ENCODE measurements at places on chromosomes 5 and 9.

DNA sequence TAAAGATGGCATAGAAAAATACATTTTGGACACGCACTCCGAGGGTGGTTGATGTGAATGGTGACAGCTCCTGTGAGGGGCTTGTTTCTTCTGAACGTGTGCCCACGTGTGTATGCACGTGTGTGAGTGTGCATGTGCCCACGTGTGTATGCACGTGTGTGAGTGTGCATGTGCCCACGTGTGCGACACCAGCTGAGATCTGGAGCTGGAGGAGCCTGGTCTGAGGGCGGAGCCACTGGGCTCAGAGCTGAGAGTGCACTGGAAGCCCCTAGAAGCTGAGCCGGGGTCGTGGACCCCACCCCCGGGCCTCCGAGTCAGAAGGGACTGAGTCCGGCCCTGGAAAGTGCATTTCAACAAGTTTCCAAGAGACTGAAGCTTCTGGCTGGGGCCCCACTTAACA, 282.5 kb upstream of the IRX4 start:
- DNase-seq = no peak

DNA sequence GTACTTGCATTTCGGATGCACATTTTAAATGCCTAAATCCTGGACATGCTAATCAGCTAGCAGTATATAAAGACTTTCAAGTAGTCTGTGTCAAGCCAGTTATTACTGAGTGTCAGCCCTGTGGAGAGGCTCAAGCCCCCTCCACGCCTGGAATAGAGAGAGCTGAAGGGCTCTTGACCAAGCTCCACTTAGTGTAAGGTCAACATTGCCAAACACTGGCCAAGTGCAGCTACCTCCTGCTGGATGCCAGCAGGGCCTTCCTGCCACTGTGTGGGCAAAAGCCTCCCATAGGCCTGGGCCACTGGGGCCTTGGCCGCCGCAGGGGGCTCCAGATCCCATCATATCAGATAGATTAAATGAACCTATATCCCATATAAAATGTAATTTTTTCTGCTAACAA, 239.4 kb upstream of the PANK3 start:
- DNase-seq = no peak

- DNase-seq = no peak
Observed at GRCh38 chr5:11252075-11252474, 491.0 kb upstream of the DAP start.

DNA sequence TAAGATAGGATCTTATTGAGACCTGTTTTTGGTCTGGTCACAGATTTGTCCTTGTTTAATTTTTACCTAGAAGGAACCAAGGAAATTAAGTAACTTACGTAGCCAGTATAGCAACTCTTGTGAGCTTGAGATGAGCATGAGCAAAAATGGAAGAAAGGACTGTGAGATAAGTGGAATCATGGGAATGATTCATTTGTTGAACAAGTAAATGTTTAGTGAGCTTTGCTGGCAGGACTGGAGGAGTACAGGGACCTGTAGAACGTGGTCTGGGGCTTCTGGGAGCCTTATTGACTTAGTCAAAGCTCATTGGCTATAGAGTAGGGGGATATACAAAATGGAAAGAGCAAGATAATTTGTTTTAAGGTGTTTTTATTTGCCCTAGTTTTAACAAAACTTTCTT, 3.0 kb downstream of the RAD23B start:
- DNase-seq = no peak

- DNase-seq = peak; percentile 56
Observed at GRCh38 chr5:140182803-140183367, 7.9 kb downstream of the CYSTM1 start.

DNA sequence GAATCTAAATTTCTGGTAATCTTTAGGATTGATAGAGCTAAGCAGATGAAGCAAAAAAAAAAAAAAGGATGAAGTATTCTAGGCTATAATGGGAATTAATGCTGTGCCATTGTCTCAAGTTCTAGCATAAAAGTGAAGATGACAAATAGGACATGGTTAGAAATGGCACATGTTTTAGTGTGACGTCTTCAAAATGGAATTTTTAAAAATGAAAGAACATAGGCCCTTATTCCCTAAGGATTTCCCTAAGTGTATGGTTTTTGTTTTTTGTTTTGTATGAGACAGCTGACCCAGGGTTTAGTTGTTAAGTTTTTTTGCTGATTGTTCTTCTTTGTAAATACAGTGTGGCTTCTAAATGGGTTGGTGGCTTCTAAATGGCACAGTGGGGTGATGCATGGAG, 7.1 kb downstream of the TLE4 start:
- no peak for DNase-seq

DNA sequence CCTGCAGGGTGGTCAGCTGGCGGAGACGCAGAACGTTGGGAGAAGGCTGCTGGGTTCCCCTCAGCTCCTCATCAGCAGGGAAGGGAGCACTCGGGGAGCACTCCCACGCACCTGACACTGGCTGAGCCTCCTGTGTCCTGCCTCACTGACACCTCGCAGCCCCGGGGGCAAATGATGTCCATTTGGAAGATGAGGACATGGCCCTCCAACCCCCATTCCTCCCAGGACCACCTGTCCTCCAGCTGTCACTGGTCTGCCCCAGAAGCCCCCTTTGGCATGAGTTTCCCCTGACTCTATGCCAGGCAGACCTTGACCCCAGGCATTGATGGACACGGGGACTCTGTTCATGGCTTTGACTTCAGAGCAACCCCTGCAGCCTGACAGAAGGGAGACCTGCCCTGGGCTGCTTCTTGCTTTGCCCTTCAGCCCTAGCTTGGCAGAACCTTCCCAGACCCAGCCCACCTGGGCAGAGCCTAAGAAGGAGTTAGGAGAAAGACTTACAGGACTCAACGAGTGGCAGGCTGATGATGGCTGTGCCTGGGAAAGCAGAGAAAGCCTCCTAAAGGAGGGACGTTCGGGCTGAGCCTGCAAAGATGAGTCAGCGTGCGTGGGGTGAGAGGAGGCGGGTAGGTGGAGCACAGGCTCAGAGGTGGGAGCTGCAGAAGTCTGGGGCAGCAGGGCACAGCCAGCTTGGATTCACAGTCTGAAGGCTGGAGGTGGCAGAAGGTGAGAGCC, 90.6 kb downstream of the LMX1B start:
- no peak for DNase-seq

DNA sequence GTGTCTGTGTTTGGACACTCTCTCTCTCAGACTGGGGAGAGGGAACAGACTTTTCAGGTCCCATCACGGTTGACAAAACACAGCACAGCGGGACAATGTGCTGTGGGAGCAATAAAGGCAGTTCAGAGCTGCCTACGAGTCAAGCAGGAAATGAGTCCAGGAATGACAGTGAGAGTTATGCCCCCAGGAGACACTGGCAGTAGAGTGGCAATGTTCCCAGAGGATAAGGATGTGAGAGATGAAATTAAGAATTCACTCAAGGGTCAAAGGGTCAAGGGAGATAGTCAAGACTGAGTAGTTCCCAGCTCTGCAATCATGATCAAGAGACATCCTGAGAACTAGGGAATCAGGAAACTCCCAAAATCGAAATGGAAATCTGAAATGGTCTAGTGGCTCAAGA, 156.1 kb downstream of the LURAP1L start:
- DNase-seq = no peak

DNA sequence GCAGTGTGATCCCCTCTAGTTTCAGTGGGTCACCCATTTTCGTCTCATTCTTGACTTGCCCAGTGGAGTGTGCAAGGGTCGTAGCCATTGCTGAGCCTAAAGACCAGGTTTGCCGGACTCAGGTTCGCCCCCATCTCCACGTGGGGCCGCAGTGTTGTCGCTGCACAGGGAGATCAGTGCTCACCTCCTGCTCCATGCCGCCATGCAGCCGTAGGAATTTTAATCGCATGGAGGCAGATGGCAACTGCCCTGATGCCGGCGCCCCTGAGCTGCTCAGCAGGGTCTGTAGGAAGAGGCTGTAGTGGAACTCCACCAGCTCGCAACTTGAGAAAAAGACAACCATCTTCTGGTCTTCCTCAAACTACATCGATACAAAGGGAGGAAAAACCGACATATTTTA, 24.1 kb downstream of the DDX31 start:
- DNase-seq = no peak

GRCh38 chr5:66814146-66814991, 218.2 kb downstream of the MAST4 start:
- DNase-seq = peak; percentile 49

GRCh38 chr9:93295456-93296076, 111.6 kb downstream of the WNK2 start:
- DNase-seq = no peak

DNA sequence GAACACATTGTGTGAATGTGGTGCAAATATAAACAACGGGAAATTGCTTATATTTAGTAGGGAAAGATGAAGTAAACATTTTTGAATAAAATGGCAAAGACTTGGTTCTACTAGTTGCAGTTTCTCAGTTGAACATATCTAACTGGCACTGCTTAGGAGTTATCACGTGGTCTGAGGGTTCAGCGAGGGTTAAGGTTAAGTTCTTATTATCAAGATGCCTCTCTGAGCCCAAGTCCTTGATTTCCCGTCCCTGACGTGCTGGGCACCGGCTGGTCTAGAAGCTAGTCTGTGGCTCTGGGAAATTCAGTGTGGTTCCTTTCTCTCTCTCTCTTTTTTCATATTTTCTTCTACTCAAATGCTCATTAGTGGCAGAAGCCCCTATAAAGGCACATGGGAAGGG, 81.6 kb upstream of the PITX1 start:
- DNase-seq = no peak

DNA sequence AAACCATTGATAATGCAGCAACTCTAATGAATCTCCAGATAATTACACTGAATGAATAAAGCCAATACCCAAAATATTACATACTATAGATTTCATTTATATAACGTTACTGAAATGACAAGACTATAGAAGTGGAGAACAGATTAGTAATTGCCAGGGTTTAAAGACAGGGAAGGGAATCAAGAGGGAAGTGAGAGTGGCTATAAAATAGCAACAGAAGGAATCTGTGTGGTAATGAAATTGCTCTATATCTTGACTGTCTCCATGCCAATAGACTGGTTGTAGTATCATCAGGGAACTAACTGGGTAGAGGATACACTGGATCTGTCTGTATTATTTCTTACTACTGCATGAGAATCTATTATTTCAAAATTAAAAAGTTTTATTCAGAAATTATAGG, 396.5 kb upstream of the RPS23 start:
- no peak for DNase-seq

DNA sequence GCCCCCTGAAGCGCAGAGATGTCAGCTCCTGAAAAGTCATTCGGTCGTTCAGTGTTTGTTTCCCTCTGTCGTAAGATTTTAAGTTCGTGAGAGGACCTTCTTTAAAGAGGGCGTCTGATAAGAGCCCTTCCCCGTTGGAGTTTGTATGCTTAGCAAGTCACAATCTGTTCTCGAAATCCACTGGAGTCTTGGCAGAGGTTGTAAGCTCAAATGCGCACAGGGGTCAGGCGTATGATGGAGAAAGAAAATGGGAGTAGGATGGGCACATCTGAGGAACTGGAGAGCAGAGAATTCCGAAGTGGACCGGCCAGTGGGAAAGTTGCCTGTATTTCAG, 710 bp downstream of the HSD17B4 start:
- DNase-seq = no peak

- DNase-seq = no peak
Observed at GRCh38 chr9:93810028-93810971, 144.9 kb downstream of the BARX1 start.

GRCh38 chr5:14415698-14416074, 165.9 kb upstream of the OTULINL start:
- no peak for DNase-seq

GRCh38 chr9:132474253-132474652, 64.2 kb downstream of the CFAP77 start:
- DNase-seq = no peak

- no peak for DNase-seq
Observed at GRCh38 chr5:6715758-6716628, 2.8 kb downstream of the TENT4A start.

- no peak for DNase-seq
Observed at GRCh38 chr9:90249094-90249493, 393.5 kb downstream of the DIRAS2 start.

GRCh38 chr9:132507670-132508469, 74.5 kb upstream of the BARHL1 start:
- DNase-seq = peak; percentile 49

DNA sequence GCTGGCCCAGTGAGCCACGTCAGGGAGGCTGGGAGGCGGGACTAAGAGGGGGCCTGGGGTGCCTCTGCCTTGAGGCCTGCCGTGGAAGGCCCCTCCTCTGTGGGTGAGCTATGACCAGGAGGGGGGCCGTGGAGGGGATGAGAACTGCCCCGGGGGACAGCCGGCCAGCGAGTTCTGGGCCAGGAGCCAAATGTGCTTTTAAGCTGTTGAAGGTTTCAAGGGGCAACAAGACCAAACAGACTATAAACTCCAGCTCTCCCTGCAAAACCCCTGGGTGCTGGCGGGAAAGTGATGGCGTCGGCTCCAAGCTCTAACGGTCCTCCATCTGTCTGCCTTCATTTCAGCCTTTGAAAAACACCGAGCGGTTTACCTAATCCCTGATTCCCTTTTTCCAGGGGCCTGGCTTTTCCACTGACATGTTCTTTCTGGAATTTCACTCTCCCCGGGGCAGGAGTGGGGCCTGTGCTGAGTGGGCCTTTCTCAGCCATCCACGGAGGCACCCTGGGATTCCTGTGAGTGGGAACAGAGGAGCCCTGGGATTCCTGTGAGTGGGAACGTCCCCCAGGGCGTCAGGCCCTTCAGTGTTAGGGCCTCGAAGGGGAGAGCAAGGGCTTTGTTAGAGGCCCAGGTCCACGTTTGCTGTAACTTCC, 65.6 kb downstream of the COL5A1 start:
- peak; percentile 76 for DNase-seq

DNA sequence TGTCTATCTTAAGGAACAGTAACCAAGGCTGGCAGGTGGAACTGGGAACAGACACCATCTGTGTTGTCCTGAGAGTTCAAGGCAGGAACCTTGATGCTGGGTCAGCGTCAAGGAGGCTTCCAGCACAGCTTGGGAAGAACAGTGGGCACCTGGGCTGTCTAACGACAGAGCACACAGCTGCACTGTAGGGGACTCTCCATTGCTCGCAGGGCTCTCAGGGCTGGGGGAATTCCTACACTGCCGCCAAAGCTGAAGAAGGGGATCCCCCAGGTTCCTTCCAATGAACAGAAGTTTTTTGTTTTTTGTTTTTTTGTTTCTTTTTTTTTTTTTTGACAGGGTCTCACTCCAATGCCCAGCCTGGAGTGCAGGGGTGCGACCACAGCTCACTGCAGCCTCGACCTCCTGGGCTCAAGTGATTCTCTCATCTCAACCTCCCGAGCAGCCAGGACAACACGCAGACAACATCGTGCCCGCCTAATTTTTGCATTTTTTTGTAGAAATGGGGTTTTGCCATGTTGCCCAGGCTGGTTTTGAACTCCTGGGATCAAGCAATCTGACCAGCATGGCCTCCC, 81.9 kb downstream of the PTPN3 start:
- DNase-seq = no peak

GRCh38 chr9:7201196-7201595, 443.4 kb downstream of the KDM4C start:
- DNase-seq = no peak

GRCh38 chr5:179796877-179797608, 3.3 kb downstream of the LTC4S start:
- DNase-seq = no peak

Measured in astrocyte of the cerebellum (primary cell).